8988T (cell line): ENCODE measurements at places on chromosomes 7 and 10.

- no peak for DNase-seq
Measured at GRCh38 chr10:51846856-51847506, 147.6 kb upstream of the CSTF2T start.

- no peak for DNase-seq
Measured at GRCh38 chr10:5343979-5344378, 20.8 kb upstream of the UCN3 start.

GRCh38 chr10:90983914-90984549 is 63.1 kb upstream of the ANKRD1 start:
- no peak for DNase-seq

GRCh38 chr10:68175949-68176348 is 56.0 kb downstream of the ATOH7 start:
- DNase-seq: no peak

- DNase-seq: no peak
Measured at GRCh38 chr7:5582532-5582935, 158.9 kb upstream of the TNRC18 start.

- DNase-seq: no peak
Measured at GRCh38 chr10:121556918-121557573, 41.2 kb downstream of the FGFR2 start.

DNA sequence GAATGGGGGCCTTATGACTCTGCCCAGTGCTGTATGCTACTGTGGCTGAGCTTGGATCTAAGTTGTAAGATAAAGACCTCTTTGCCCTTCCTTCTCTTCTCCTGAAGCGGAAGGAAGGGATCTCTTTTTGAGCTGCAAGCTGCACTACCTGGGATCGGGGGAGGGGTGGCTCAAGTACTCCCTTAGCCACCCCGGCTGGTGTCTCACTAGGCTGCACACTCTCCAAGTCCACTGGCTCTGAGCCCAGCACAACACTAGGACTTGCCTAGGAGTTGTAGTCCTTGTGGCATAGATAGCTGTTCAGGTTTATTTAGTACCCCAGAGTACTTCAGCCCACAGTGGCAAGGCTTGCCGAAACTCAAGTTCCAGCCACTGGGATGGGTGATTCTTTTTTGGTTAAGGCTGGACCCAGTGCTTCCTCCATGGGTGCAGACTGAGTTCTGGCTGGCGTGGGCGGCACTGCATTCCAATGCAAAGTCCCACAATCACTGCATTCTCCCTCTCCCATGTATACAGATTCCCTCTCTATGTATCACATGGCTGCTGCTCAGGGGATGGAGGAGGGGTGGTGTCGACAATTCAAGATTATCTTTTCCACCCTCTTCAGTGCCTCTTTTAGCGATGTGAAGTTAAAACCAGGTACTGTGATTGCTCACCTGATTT is 76.2 kb upstream of the SLC25A13 start:
- DNase-seq: no peak

DNA sequence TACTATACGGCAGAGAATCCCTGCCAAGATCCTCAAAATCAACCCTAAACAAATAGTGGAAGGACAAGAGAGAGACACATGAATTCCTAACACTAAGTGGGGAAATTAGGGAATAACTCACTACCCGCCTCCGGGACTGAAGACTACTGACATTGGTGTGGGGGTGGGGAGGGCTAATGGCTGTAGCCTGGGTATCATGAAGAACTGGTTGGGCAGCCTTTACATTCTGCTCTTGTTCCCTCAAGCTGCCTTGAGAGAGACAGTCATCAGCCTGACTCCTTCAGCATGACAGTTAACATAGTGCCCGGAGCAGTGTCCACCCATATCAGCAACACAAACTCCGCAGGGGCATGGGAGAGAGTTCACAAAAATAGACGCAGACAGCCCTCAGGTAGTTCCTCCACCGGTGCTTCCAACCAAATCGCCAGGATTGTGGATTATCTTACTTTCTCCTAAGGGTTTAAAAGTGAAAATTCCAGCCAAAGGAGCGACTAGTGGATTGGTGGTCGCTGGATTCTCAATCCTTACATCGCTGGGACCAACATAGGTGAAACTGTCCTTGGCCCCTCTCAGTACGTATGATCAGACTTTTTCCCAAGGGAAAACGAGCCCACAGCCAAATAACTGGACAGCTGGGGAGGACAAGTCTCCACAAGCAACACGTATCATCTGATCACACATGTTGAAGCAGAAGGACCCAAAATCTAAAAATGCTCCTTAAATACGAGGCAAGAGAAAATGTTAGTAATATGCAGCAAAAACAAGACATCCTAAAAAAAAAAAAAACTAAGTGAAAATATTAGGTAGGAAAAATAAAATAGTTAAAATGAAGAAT is 22.6 kb downstream of the TMEM254 start:
- no peak for DNase-seq

- DNase-seq: no peak
Measured at GRCh38 chr7:74387606-74388005, 66.1 kb upstream of the GTF2IRD1 start.

DNA sequence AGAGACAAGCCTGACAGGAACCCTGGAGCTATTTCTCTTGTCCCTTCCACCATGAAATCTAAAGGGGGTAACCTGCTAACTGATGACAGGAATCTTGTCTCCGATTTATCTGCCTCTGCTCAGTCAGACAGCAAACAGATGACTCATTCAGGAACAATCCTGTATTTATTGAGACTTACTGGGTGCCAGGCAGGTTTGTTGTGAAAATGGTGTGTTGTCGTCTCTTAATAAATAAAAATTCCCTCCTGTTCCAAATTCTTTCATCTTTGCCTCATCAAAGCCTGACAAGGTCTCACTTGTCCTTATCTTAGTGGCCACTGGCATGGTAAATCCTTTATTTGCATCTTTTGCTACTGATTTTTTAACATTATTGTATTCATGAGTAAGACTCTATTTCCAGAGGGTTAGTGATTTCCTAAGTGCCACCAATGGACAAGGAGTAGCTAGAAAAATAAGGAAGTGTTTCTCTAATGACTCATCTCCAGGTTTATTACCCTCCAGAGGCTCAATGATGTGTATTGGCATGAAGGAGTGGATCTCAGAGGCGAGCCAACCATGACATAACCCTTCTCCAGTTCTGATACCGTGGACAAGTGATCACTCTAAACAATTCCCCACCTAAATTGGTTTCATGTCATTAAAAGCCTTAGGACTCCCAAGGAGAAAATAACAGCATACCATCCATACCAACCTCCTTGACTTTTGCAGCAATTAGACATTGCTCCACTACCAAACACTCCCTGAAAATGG is 724.0 kb downstream of the GRID1 start:
- no peak for DNase-seq

DNA sequence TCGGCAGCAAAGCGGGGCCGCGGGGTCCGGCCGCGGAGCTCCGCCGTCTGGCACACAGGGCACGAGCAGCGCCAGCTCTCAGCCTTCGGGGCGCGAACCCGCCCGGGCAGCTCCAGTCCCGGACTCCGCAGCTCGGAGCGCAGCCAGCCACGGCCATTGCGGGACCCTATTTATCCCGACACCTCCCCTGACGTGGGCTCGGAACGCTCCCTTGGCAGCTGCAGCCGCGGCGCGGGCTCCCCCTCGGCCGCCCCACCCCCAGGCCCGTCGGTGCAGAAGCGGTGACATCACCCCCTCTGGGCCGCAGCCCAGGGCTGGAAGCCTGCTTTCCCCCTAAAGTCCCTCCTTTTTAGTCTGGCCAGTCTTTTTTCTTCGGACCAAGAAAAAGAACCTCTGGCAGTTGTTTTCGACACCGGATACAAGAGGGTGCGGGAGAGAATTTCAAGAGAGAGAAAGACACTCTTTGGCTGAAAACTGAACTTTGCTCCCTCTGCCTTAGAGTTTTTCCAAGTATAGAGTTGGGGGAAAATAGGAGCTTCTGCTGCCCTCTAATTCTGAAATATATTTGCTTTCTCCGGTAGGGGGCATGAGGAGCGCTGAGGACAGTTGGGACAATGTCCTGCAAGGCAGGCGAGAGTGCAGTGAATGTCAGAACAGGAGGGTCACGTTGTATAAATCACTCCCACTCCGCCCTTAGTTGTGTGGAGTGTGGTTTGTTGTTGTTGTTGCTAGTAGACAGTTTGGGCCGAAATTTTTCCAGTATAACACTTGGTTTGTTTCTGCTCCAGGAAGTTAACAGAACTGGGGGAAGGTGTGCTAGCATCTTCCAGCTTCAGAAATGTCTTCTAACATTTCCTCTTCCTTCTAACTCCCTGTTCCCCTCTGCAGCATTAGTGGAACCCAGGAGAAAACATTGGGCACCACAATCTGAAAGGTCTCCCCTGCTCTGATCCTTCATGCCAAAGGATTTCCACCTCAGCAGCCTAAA is at the start of gene SFRP4:
TSS of gene SFRP4 (minus strand) at position 145 of the 988 bp plus-strand sequence. CDS start 280 bp downstream, outside the sequence.
- DNase-seq: no peak
